ENCODE measurements at places on chromosomes 4 and X.

- DNase-seq: no peak
Measured at GRCh38 chr4:56210397-56210796, 176.9 kb downstream of the AASDH start.

DNA sequence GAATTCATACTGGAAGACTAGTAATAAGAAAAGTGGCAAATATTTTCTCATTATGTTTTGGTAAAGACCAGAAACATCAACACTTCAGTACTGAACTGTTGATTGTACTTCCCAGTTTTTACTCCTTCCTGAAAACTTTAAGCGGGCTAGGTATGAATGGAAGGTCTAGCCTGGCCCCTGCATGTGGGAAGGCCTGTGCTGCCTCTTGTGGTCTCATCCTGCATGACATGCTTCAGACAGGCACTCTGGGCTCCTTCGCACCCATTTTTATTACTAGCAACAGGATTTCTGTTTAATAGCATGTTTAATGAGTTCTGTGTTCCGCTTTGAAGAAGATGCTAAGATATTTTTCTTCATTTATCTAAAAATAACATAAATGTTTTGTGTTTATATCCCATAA lies 279.1 kb downstream of the ANK2 start:
- DNase-seq: no peak

- no peak for DNase-seq
Measured at GRCh38 chr4:115671581-115671980, 558.2 kb upstream of the NDST4 start.

- DNase-seq: no peak
Measured at GRCh38 chr4:109472343-109472761, 38.7 kb downstream of the SEC24B start.

GRCh38 chr4:26529479-26529878 lies 39.2 kb upstream of the CCKAR start:
- DNase-seq: no peak

- no peak for DNase-seq
Measured at GRCh38 chrX:12767856-12768255, 23.4 kb upstream of the PRPS2 start.

DNA sequence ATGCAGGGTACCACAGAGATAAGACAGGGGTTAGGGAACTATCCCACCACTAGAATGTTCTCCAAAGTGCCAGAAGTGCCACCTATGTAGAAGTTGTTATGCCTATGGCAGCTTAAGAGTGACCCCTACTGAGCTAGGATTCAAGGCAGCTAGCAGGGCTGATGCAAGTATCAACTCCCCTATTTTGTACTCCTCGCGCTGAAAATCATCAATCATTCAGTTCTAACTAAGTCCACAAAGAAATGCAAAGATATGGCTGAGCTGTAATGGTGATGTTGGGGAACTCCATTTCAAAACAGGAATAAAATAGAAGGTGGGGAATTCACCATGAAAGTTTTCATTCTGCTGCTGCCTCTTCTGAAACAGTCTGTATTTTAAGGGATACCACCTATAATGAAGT lies 13.8 kb downstream of the ACSL4 start:
- no peak for DNase-seq

DNA sequence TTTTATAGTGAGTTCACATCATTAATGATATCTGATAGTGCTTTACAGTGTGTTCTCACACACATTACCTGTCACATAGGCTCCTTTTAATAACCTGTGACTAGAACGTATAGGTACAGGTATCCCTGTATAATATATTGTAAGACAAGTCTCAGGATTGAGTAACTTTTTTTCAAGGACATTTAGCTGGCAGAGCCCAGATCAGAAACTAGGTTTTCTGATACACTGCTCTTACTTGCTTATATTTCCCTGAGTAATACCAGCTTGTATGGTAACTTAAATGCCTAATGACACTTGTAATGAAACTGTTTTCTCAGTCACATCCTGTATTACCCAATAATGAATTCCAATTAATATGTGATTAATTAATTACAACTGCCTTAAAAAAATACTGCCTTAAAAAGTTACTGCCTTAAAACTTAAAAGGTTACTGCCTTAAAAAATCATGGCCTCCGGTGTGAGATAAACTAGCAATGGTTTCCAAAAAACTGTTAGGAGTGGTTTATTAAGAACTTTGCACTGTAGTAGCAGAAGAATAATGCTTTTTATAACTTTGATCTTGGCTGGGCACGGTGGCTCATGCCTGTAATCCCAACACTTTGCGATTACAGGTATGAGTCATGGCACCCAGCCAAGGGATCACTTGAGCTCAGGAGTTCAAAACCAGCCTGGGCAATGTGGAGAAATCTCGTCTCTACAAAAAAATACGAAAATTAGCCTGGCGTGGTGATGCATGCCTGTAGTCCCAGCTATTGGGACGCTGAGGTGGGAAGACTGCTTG lies 11.9 kb downstream of the COPS4 start:
- DNase-seq: no peak

DNA sequence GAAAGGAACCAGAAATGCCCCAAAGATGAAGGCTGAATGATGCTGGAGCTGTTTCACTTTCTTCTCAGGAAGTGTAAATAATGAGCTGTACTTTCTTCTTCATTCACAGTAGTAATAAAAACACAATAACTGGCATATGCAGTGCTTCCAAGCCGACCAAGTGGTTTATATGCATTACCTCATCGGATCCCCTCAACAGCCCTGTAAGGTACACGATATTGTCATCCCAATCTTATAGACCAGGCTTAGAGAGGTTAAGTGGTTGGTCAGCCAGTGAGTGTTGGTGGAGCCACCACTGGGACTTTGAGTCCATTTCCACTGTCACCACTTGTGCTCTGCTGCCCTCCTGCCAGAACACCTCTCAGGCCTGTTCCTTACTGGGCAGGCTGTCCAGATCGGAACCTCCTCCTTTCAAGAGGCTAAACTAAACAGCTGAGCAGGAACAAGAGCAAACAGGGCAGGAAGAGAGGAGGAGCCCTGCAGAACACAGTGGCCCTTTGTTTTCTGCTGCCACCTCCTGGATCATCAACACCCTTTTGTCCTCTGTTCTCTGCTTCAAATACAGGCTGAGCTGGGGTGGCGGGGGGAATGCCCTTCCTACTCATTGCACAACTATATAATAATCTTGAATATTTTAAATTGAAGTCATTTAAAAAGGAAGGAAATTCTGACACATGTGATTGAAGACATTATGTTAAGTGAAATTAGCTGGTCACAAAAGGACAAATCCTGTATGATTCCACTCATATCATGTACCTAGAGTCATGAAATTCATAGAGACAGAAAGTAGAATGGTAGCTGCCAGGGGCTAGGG lies 112.5 kb upstream of the ATP6AP2 start:
- no peak for DNase-seq

DNA sequence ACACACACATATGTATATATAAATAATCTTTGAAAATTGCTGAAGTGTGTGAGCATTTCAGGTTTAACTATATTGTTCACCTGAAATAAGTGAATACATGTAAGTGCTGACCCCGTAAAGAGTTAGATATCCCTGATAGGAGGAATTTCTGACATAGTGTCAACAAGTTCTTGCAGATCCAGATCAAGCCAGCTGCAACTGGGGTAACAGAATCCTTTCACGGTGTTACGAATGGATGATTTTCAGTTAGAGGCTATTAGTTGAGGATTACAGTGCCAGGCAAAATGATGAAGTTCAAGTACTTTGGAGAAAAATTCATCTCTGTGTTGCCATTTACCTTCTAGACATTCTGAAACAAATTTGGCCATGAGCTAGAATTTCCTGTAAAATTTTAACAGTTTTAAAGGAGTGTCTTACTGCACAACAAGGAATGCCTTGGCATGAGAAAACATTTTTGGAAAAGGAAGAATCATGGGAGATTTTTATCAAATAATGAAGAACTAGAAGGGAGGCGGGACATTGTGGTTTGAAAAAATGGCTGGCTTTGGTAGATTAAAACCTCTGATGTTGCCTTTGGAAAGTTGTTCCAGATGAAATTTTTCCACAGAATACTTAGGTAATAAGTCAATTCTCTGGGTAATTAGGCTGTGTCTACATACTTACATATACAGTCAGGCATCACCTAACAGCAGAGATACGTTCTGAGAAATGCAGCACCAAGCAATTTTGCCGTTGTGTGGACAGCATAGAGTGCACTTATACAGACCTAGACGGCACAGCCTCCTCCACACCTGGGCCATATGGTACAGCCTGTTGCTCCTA lies 84.4 kb upstream of the FAT1 start:
- DNase-seq: no peak

GRCh38 chr4:69888336-69888735 lies 28.4 kb upstream of the SULT1E1 start:
- no peak for DNase-seq
